ENCODE measurements at places on chromosomes 4 and X. TPM values are rescaled to one million over a fixed set of nuclear protein-coding genes. Genes with fewer than 3 reads are reported as not detected.

DNA sequence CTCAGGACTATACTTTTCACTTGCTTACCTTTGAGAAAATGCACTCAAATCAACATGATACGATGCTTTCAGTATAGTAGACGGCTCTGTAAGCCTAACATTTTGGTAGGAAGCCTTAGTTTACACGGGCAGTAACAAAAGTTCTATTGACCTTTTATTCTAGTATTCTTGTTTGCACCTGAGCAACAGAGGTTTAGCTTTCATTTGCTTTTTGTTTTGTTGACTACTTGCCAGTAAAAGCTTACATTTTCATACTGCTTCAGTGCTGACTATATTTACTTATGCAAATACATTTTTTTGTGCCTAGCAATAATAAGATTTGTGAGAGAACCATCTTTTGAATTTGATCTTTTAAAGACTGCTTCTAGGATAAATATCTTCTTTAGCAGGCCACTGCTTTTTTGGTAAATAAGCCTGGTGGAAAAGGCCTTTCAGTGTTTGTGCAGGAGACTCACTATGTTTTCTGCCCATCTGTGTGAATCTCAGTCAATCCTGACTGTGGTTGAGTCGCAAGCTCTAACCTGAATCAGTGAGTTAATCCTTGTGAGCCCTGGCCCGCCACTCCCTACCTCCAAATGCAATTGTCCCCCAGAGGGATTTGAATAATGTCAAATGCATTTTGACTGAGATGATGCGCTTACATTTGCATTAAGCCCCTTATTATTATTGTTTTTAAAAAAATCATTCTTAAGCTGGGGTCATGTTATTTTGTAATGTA, 21.9 kb downstream of the FHIP1A start:
- H3K27me3 ChIP-seq: no peaks in the 10 kb centered on the region
- H3K4me1 ChIP-seq: no peaks in the 10 kb centered on the region
- no peak overlapping the region for H3K27ac ChIP-seq
- no peak for DNase-seq
- H3K36me3 ChIP-seq: no peaks in the 10 kb centered on the region

Gene MBNL3
- 2.3 TPM for total RNA-seq

DNA sequence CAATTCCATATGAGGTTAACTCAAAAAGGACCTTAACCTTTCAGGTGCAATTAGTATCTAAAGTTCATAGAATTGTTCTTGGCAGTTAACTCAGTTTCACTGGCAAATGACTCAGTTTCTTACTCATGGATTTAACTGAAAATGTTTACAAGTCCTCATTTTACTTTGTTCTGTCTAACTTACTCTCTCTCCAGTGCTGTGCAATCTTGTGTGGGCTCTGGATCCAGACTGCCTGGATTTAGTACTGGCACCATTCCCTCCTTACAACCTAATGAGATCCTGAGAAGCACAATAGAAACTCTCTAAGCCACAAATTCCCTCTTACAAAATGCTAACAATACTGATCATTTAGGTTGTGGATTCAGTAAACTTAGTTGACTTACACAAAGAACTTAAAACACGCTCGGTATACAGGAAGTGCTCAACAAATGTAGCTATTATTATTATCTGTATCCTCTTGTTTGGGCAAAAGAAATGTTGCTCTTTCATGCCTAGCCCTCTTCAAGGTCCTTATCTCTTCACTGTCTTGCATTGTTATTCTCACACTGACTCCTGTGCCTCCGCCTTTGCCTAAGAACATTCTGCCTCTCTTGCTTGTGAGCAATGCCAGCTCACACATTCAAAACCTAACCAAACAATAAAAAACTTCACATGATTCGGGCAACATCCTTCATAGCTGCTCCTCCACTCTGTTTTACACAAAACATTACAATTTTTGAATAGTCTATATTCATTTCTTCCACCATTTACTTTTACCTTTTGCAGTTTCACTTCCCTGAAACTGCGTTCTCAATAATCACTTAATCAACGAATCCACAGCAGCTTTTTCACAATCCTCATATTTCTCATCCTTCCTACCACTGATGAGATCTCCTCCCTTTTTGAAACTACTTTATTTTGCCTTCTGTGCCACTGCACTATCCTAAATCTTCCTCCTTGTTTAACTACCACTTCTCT, 91.8 kb downstream of the PDE5A start:
- peaks cover 4% of the 10 kb centered on the region for H3K36me3 ChIP-seq
- H3K27ac ChIP-seq: peak overlapping the region; percentile 52
- no peaks in the 10 kb centered on the region for H3K27me3 ChIP-seq
- no peak overlapping the region for H3K4me3 ChIP-seq

Gene BTK
- 8.6 TPM for total RNA-seq

Gene FREM3
- total RNA-seq: not detected

Gene EDA2R
- 1.2 TPM for total RNA-seq

Gene RBM46
- total RNA-seq: 2.1 TPM

Gene GPRASP2
- total RNA-seq: 18.1 TPM

Gene XG
- total RNA-seq: not detected

DNA sequence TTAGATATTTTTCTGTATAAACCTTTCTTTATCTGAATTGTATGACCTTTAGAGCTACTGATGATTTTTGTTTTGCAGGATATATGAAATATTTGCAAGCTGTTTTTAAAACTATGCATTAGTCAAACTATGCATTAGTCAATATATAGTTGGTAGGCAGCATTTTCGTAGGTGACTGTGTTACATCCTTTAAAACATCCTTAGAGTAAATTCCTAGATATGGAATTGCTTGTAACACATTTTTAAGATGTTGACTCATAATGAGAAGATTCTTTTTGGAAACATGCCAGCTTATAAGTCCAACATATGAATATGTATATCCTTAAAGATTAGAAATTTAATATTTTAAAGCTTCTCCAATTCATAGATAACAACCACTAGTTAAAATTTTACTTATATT, 1768.5 kb downstream of the PCDH7 start:
- no peak for DNase-seq
- no peak overlapping the region for H3K27ac ChIP-seq
- no peaks in the 10 kb centered on the region for H3K27me3 ChIP-seq
- H3K4me3 ChIP-seq: no peak overlapping the region
- no peaks in the 10 kb centered on the region for H3K4me1 ChIP-seq

DNA sequence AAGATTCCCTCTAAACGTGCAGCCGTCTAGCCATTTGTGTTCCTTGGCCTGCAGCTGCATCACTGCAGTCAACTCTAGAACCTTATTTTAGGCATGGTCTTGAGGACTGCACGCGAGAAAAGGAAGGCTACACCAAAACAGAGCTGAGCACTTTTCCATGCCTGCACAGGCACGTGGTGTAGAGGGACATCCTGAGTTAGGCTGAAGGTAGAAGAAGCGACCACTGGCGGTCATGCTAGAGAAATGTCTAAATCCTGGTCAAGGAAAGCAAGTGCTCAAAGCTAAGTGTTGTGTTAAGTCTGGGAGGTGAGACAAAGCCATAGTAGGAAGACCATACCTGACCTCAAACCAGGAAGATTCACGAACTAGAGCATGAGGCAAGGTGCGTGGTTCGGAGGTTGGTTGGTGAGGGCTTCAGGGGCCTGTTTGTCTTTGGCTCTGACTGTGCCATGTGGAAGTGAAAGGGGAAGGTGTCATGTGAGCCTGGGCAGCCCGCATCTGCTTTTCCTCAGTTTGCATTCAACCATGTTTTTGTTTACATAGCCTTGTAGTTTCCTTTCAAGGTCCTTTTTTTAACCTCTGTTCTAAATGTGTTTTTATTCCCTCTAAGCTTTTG, 203.8 kb downstream of the AASDH start:
- no peak overlapping the region for H3K27ac ChIP-seq
- no peak for DNase-seq
- H3K36me3 ChIP-seq: no peaks in the 10 kb centered on the region

DNA sequence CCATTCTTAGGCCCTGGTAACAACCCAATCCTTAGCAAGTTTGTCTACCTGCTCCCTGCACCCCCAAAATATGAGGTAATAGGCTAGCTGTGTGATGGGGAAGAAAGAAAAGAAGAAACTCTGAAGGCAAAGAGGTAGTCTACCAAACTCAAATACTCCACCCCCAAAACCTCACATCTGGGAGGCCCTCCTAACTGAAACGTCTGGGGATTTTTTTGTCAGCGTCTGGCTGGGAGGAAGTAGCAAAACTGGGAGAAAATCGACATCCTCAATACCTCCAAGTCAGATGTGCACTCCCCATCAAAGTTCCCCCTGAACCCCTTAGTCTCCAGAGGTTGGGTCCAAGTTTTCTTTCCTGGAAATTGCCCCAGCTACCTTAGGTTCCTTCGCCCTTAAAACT, 1.0 kb downstream of the LAMP2 start:
- H3K4me3 ChIP-seq: peak overlapping the region; percentile 65
- peak overlapping the region; percentile 86 for H3K27ac ChIP-seq
- peaks cover 12% of the 10 kb centered on the region for H3K4me1 ChIP-seq
- no peak for DNase-seq
- no peaks in the 10 kb centered on the region for H3K27me3 ChIP-seq

DNA sequence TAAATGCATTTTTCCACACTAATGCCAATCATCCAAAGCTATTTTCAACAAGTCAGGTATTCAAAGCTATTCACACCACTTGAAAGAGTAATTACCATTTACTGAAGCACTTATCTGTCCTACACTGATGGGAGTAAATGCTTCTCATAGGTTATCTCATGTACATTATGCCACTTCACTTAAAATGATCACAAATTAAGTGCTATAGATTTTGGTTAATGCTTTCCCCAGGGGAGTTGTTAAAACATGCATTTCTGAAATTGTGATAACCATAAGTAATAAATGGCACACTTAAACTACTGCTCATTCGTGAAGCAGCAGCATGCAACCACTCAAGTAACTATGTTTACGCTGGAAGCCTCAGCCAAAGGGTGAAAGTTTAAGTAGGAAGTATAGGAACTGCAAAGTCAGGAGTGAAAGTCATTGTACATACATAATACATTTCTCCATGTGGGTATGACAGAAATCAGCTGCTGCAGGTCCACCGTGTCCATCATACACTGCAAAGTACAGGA, 6.6 kb downstream of the PPM1K start:
- no peak for DNase-seq
- H3K27me3 ChIP-seq: no peaks in the 10 kb centered on the region
- H3K36me3 ChIP-seq: no peaks in the 10 kb centered on the region
- H3K4me1 ChIP-seq: peaks cover 10% of the 10 kb centered on the region
- H3K27ac ChIP-seq: no peak overlapping the region

- H3K36me3 ChIP-seq: no peaks in the 10 kb centered on the region
- DNase-seq: no peak
- H3K27me3 ChIP-seq: no peaks in the 10 kb centered on the region
- no peak overlapping the region for H3K4me3 ChIP-seq
- H3K27ac ChIP-seq: no peak overlapping the region
These were observed 20.6 kb upstream of the CLDN24 start for GRCh38 chr4:183342541-183343533.

Gene MAMLD1
- total RNA-seq: 6.4 TPM

Gene TECRL
- total RNA-seq: not detected

Gene MAGEA4
- total RNA-seq: not detected

DNA sequence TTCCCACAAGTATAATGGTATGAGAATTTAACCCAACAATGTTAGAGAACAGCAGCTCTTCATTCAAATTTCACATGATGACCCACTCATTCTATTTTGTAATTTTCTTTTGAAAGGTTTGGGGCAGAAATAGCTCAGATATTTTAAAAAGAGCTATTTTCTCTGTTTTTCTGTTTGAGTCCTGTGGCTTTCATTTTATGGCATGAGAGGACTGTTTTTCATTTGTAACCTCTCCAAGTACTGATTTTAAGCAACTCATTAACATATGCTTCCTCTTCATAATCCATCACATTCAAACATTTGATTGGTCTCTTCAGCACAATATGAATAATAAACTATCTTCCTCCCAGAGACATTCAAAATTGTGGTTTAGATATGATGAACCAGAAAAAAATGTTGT, 129.0 kb upstream of the TEX13A start:
- H3K4me1 ChIP-seq: no peaks in the 10 kb centered on the region
- no peaks in the 10 kb centered on the region for H3K27me3 ChIP-seq
- no peak overlapping the region for H3K4me3 ChIP-seq
- DNase-seq: no peak
- no peaks in the 10 kb centered on the region for H3K36me3 ChIP-seq

DNA sequence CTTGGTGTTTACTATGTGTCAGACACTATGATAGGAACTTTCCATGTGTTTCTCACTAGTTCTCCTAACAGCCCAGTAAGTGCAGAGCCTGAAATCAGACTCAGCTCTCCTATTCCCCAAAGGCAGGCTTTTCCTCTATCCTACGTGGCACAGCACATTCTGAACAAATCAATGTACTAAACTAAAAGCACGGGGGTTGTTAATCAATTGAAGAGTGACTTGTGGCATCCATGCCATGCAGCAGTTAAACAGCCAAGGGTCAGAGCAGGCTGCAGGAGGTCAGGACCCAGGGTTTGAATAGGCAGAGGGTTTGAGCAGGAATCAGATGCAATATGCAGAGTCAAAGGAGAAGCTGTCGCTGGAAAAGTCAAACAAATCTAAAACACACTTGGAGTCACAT, 289.7 kb upstream of the LDB2 start:
- H3K27ac ChIP-seq: no peak overlapping the region
- DNase-seq: no peak
- no peak overlapping the region for H3K4me3 ChIP-seq
- H3K4me1 ChIP-seq: no peaks in the 10 kb centered on the region

Gene PPP2R2C
- 2.8 TPM for total RNA-seq

Gene CPLX1
- 0.49 TPM for total RNA-seq

Gene PRRG1
- total RNA-seq: 8.3 TPM

Gene RBM47
- 11.8 TPM for total RNA-seq

DNA sequence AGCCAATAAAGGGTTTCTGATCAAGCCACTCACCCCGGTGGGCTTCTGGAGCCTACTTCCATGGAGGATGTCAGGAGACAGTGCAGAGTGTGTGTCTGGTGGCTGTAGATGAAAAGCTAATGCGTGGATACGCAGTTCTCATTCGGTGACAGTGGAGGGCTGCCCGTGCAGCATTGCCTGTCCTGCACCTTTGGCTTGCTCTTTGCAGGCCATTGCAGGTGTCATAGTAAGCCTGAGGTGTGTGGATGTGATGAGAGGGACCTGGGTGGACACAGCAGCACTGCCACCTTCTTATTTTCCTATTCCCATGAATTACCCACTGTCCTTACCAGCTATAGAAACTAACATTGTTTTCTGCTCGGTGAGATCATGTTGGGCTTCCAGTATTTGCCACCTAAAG, 101.2 kb downstream of the STK32B start:
- no peaks in the 10 kb centered on the region for H3K27me3 ChIP-seq
- H3K4me1 ChIP-seq: no peaks in the 10 kb centered on the region
- DNase-seq: no peak

GRCh38 chr4:105555409-105555808, 3.0 kb downstream of the ARHGEF38 start:
- H3K27ac ChIP-seq: no peak overlapping the region
- no peaks in the 10 kb centered on the region for H3K27me3 ChIP-seq
- no peaks in the 10 kb centered on the region for H3K36me3 ChIP-seq
- no peak overlapping the region for H3K4me3 ChIP-seq
- no peaks in the 10 kb centered on the region for H3K4me1 ChIP-seq
- no peak for DNase-seq

GRCh38 chr4:88949605-88950004, 107.4 kb downstream of the FAM13A start:
- H3K36me3 ChIP-seq: no peaks in the 10 kb centered on the region
- no peak overlapping the region for H3K27ac ChIP-seq
- no peak for DNase-seq
- H3K4me1 ChIP-seq: no peaks in the 10 kb centered on the region
- no peaks in the 10 kb centered on the region for H3K27me3 ChIP-seq

- H3K27me3 ChIP-seq: no peaks in the 10 kb centered on the region
- H3K4me1 ChIP-seq: no peaks in the 10 kb centered on the region
- no peak overlapping the region for H3K4me3 ChIP-seq
These were observed 27.8 kb upstream of the FTHL17 start for GRCh38 chrX:31099536-31100090.

GRCh38 chrX:140701480-140701879, 8.1 kb upstream of the LINC00632 start:
- H3K4me3 ChIP-seq: no peak overlapping the region
- H3K4me1 ChIP-seq: no peaks in the 10 kb centered on the region
- H3K27me3 ChIP-seq: no peaks in the 10 kb centered on the region
- DNase-seq: no peak
